Cerebellar cortex (tissue), 1 donor: ENCODE measurements at places on chromosomes 2 and 18.

DNA sequence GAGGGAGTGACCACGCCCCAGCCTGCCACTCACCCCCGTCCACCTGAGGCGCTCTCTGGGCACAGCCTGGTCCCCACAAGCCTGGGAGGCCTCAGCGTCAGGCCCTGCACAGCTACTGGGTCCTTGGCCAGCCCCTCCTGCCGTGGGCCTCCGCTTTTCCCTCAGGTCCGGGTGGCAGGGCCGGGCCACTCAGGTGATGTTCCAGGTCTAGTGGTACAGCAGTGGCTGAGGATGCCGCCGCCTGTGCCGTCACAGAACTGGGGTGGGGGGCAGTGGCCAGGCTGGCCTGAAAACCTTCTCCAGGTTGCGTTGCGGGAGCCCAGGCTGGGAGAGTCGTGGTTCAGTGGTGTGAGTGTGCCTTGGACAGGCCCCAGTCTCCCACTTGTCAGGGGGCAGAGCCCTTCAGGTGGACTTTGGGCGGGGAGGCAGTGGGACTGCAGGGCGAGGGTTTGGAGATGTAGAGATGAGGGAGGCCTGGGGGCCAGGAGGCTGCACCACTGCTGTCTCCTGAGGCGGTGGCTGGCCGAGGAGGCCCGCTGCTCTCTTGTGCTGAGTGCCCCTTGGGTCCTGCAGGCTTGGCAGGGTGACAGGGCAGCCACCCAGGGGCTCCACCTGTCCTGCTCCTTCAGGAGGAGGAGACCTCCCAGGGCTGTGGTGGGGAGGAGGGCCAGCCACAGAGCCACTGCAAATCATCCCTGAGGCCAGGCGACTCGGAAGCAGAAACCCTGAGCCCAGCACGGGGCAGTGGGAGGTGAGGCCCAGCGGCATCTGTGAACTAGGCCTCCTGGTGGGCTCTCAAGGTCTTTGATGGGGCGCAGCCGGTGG, 7.6 kb downstream of the GPC1 start:
- no peak for DNase-seq

DNA sequence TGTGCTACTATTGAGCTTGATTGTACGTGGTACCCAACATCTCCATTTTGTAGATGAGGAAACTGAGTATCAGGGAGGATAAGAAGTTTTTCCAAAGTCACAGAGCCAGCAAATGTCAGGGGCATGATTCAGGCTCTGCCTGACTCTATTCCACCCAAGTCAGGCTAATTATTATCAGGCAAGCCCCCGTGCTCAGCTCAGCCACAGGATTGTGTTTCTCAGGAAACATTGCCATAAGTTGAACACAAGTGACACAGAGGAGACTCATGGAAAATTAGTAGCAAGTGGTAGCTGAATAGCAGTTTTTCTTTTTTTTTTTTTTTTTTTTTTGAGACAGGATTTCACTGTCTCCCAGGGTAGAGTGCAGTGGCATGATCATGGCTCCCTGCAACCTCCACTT, 260.5 kb downstream of the C1D start:
- no peak for DNase-seq

GRCh38 chr18:76496194-76496890, 1.3 kb upstream of the ZNF516 start:
- DNase-seq, result no peak

GRCh38 chr2:198339116-198339515, 534.7 kb downstream of the PLCL1 start:
- no peak for DNase-seq

DNA sequence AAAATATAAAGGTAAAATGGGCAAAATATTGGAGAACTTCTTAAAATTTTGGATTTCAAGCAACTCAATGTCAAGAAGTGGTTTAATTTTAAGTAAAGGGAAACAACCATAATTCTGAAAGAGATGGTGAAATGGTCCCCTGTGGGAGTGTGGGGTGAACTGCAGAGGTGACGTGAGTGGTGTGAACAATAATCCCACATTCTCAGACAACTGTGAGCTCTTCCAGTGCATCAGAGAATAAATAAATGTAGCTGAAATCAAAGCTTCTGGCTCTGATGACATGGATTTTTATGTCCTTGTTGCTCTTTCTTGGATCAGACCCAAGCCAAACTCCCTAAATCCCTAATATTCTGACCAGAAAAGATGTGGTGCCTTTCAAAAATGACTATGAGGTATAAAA, 672.7 kb downstream of the ZEB2 start:
- DNase-seq, result no peak
